Stimulated activated CD8-positive, alpha-beta memory T cell treated with anti-CD3 and anti-CD28 coated beads, Interleukin-4, amount 100 ng/mL, for 4 hours (primary cell): ENCODE measurements at places on chromosomes 7 and 10.

- no peak for DNase-seq
Observed at GRCh38 chr7:37674531-37674930, 9.0 kb upstream of the GPR141 start.

DNA sequence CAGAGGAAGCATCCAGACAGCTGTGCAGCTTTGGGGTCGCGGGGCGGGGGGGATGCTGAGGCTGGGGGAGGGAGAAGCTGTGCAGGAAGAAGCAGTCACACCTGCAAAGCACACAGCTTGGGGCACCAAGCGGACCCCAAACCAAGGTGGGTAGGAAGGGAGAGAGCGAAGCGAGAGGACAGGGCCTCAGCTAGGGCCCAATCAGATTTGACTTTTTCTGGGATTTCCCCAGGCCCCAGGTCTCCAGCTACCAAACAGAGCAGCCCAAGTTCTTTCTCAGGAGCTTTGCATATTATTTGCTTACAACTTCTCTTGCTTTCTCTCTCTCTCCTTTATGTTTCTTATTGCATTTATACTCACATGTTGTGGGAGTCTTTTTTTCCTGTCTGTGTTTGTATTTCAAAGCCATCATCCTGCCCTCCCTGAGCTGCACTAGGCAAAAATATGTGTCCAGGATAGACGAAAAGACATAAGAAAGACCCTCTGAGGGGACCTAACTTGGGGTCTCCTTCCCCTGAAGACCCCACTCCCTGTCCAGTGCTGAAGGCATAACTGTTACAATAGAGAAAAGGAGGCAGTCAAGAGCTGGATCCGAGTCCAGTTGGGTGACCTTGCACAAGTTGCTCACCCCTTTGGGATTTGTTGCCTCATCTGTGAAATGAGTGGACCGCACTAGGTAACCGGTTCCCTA lies 50.6 kb upstream of the SMNDC1 start:
- DNase-seq: no peak

- no peak for DNase-seq
Observed at GRCh38 chr10:95291365-95292039, 699 bp upstream of the PDLIM1 start.

- no peak for DNase-seq
Observed at GRCh38 chr10:77872151-77872946, 54.2 kb downstream of the DLG5 start.
